Frontal cortex (tissue), 4 donors: ENCODE measurements at places on chromosomes 12 and 14. TPM values are rescaled to one million over a fixed set of nuclear protein-coding genes. Genes with fewer than 3 reads are reported as not detected.

GRCh38 chr12:45928309-45928708 lies 62.1 kb downstream of the SCAF11 start:
- no peak for DNase-seq

- DNase-seq: no peak
Observed at GRCh38 chr14:95956601-95957460, 80.2 kb downstream of the TUNAR start.

Gene OSBPL8
- total RNA-seq: 150 TPM

- DNase-seq: no peak
Observed at GRCh38 chr12:42590330-42590934, 886 bp upstream of the PRICKLE1 start.

Gene PRB2
- not detected for total RNA-seq

DNA sequence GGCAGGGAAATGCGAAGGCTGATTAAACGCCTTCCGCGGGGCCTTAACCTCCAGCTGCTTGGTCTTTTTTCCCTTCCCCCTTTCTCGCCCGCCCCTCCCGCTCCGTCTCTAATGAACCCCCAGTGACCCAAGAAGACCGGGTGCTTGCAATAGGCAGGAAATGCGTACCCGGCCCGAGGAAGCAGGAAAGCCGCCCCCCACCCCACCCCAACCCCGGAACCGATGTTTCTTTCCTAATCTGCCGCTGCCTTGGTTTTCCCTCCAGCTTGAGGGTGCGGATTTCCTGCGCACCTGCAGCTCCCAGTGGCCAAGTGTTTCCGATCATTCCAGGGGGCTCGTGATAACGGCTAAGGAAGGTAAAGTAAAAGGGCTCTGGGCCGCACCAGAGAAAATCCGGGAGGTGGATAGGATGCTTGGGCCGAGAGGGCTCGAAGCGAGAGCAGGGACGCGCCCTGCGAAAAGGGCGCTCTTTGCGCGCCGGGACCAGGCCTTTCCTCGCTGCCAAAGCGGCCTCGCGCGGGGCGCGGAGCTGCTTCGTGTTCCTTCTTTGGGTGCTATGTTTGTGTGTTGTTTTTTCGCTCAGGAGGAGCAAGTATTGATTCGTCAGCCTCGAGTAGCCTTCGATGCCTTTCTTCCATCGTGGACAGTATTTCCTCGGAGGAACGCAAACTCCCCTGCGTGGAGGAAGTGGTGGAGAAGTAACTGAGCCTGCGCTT lies 983 bp downstream of the MYF6 start:
- DNase-seq: no peak

DNA sequence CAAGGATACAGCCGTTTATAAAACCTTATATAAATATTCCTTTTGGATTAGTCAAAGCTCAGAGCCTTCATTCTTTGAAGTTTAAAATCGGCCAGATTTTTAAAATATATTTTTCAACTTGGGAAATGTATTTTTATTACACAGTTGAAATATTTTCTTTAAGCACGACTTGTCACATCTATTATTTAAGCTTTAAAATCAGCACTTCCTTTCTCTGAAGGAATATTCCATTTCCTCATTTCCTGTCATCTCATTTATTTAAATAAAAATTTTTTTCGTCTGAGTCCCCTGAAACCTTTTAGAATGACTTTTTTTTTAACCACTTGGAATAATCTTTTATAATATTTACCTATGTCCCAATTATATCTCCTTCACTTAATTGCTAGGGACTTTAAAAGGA lies 107.5 kb upstream of the PDE3A start:
- DNase-seq: no peak

DNA sequence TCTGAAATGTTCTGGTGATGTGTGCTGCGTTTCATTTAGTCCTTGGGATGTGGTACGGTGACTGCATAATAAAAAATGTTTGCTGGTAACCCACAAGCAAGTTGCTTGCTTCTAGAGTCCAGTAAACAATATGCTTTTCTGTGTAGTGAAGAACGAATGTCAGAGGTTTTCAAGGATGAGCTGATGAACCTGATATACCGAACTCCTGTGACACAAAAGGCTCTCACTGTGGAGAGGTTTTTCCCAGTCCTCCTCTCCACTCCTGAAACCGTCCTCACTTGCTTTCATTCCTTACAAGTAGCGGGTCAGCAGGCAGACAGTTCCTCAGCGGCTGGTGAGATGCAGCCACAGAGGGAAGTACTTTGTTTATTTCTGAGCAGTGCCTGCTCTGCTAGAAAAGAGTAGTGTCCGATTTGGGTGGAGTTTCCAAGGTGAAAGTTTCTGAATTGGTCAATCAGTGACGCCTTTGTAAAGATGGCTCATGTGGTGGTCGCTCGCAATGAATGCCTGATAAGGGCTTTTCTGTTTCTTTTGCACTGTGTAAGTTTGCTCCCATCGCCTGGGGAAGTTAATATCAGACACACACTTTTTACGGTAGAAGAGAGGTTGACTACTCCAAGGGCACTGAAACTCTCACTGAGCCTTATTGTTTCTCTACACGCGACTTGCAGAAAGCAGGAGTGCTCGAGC lies 3.0 kb downstream of the ETV6 start:
- DNase-seq: no peak
